Kidney glomerular epithelial cell (primary cell): ENCODE measurements at places on chromosomes 3 and 15.

- DNase-seq = no peak
Measured at GRCh38 chr15:46996359-46996758, 720.9 kb upstream of the SEMA6D start.

DNA sequence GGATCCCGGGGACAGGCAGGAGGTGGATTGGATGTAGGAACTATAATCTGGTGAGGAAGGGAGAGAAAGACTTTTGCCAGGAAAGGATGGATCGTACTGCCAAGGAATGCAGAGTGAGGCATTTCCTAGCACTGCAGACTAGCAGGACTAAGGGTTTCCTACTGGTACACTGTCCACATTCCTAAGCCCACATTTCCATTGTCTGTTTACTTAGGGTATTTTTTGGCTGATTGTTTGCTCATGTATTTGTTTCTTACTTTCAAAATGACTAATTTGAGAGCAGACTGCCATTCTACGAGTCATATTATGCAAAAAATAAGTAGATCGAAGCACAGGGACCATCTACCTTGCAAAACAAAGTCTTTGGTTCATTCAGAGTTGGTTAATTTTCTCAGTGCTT, 1029.5 kb upstream of the NR2F2 start:
- no peak for DNase-seq

DNA sequence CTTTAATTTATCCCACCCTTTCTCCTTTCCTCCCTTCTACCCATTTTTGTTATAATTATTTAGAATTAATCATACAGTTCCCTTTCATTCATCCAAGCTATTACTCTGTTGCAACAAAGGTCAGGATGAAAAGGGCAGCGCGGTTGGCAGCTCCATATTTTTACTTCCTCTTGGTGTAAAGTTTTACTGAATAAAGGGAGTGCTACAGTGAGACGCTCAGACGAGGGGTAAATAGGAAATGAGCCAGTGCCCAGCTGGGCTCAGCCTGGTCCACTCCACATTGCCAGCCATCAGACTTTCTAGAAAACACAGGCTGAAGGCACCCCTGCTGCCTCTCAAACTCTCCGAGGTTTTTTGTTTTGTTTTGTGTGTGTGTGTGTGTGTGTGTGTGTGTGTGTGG, 21.9 kb upstream of the ZBTB38 start:
- no peak for DNase-seq

DNA sequence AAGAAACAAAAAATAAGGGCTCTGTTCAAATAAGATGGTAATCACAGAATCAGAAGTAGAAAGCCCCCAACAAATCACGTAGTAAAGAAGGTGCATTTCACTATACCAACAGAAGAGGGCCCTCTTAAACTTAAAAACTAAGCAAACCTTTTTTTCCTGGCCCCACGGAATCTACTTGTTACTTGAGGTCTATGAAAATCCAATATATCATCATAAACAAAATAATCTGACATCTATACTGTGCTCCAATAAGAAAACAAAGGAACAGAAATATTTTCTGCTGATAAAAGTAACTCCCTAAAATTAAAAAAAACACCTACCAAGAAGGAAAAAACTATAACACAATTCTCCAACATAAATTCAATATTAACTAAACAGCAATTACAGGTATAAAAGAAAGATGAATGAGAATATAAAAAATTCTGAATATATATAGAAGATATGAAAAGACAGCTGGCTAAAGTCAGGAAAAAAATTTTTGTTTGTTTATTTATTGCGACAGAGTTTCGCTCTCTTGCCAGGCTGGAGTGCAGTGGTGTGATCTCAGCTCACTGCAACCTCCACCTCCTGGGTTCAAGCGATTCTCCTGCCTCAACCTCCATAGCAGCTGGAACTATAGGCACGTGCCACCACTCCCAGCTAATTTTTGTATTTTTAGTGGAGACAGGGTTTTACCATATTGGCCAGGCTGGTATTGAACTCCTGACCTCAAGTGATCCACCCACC, 81.8 kb downstream of the CLASP2 start:
- peak; percentile 17 for DNase-seq

DNA sequence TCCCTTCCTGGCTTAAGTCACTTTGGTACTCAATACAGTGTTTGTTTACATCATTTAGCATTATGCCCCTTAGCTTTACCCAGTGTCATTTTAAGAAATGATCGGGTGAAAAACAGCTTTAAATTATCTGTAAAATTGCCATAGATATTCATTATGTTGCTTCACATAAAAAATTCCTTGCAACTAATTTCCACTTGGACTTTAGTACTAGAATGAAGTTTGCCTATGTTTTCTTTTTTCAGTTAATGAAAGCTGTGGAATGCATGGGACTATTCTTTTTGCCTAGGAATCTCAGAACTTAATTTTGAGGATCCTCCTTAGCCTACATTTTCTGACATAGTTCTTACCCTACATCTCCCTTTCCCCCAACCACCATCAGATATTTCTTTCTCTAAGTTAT, 38.4 kb downstream of the CCNL1 start:
- no peak for DNase-seq

DNA sequence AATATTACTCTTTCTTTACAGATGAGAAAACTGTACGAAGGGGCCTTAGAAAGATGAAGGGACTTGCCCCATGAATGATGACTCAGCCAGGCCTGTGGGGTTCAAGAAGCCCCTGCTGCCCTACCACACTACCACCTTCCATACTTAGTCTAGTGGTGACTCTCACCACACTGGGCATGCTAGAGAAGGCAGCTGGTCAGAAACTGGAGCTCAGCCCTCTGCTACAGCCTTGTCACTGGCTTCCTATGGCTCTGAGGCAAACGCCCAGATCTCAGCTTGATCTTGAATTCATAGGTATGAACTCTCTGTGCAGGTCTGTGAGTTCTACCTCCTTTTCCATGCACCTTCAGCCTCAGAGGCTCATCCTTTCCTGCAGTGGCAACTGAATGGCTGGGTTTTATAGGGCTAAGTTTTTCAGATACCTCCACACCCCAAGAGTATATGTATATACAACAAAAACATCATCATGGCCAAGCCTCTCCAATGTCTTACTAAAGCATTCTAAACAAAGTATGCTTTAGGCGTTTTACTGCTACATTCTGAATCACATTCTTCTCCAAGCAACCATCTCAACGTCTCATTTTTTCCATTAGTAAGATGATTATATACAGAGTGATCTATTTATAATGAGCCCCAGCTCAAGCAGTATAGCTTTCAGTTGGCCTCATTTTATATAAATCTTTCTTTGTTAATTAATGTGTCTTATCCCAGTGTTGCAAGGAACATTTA, 234.1 kb downstream of the GREM1 start:
- DNase-seq = no peak

DNA sequence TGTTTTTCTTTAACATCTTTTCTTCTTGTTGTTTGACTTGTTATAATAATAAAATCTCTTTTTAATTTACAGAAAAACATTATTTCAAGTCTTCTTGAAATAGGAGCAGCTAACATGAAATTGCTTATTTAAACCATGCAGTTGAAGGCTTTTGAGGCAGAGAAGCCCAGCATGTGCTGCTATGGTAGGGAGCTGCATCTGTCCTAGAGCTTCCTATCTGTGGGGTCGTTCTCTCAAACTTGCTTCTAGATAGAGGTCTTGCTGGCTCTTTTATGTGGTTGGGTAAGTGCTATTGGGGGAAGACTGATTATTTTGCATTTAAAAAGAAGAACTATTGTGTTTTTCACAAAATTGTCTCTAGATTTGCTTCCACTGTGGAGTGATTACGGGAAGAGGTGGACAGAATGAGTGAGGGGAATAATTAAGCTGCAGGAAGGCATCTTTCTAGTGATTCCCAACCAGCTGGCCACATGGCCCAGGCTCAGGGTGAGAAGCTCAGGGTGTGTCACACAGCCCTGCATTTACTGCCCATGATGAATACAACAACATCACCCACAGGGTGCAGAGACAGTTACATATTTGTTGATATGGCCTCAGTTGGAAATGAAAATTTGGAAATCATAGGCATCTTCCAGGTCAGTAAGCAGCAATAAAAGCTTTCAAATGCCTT, 98.7 kb downstream of the CHST2 start:
- no peak for DNase-seq
